NCI-H774 (cell line): ENCODE measurements at places on chromosomes 6 and 20.

GRCh38 chr6:33297406-33297955 lies 1.3 kb downstream of the RGL2 start:
- no peak for DNase-seq

DNA sequence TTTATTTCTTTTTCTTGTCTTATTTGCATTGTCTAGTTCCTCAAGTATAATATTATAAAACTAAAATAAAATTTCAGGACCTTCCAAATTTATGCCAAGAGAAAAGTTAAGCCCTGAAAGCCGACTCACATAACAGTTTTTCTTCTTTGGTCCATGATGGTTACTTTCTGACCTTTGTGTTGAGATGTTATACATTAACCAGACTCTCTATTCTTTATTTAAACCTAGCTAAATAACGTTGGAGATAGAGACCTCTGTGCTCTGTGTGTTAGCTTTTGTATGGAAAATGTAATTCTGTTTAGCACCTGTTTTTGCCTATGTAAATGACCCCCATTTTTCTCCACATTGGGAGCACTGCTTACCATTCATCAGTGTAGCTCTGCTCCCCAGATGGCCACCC lies 352.4 kb downstream of the CD109 start:
- no peak for DNase-seq

- DNase-seq: no peak
These were observed 99.7 kb downstream of the EYA2 start for GRCh38 chr20:46994341-46994740.

- DNase-seq: no peak
These were observed 61.1 kb downstream of the TBC1D7 start for GRCh38 chr6:13267142-13267651.

DNA sequence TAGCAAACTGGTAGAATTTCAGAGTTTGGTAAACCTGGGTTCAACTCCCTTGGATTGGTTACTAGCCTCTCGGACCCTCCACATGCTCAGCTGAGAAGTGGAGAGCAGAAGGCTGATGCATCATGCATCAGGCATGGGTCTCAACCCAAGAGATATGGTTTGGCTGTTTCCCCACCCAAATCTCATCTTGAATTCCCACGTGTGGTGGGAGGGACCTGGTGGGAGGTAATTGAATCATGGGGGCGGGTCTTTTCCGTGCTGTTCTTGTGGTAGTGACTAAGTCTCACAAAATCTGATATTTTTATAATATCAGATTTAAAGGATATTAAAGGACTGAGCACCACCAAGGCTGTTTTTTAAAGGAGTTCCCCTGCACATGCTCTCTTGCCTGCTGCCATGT lies 75.1 kb downstream of the PPP1R3G start:
- no peak for DNase-seq

- DNase-seq: no peak
These were observed 7.0 kb upstream of the PRSS35 start for GRCh38 chr6:83505356-83505755.

DNA sequence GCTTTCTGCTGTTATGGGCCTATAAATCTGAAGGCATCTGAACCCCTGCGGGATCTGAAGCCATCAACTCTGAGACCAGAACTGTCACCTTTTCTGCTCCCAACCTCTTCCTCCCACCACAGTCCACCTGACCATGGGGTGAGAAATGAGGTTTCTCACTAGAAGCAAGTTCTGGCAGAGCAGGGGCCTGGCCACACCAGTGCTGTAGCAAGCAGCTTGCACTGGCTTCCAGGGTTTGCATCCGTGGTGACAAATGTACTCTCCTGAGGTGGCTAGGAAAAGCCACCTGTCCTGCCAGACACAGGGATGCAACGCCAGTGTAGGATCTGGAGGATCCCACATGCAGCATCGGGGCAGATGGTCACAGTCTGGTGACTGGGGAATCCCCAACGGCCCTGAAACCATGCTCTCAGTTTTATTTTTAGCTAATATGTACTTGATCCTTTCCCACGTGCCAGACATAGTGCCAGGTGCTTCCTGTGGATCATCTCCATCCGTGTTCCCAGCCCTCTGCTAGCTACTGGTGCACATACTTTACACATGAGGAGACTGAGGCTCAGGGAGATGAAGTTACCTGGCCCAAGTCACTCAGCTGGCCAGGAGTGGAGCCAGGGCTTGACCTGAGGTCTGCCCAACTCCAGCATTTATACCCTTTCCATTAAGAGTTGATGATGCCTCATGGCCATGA lies 122.1 kb upstream of the SPACA1 start:
- DNase-seq: no peak

GRCh38 chr6:33633462-33634158 lies 12.5 kb downstream of the ITPR3 start:
- DNase-seq: peak; percentile 8

GRCh38 chr6:143159001-143159400 lies 98.3 kb downstream of the AIG1 start:
- no peak for DNase-seq

GRCh38 chr20:34213213-34213612 lies 28.0 kb upstream of the ASIP start:
- DNase-seq: no peak

DNA sequence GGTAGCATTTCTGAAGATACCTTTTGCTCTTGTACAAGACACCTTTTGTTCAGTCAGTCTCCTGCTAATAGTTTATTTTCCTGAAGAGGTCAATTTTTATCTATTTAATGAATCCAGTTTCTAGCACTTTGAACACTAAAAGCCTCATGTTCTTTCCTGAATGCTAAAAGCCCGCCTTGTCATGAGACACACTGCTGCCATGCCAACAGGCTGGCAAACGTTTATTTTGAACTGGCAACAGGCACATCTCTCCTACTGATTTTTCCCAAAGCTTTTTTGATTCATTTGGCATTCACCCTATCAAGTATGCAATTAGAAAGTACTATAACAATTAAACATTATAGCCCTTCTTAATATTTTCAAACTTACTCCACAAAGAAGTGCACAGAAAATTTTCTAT lies 421.2 kb upstream of the EYS start:
- DNase-seq: no peak

DNA sequence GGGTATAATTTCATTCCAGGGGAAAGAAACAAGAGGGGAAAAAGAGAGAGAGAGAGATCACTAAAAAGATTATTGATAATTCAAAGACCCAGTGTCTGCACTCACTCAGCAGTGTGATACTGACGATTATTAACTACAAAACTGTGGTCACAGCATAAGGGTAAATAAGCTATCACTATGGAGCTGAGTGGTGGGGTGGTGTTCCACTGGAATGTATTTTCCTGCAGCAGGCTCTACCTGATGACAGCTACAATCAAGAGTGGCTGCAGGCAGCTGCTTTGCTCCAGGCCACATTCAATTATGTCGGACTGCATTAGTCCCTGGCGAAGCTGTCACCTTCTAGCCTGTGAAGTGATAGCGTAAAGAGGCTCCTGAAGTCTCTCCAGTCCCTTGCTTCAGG lies 122.2 kb upstream of the TFAP2D start:
- DNase-seq: no peak

DNA sequence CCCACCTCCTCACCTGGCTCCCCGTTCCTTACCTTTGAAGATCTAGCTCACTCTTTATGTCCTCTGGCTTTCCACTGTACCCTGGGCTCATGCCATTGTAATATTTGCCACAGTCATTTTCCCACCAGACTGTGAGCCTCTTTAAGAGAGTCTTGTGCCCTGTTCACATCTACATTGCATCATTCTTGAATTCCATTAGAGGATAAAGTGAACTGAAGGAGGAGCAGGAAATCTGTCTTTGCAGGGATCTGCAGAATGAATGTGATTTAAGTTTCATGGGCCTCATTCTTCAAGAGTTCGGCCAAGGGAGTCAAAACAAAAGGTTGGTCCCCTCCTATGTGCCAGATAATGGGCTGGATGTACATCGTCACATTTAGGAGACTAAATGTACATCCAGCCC lies 272.6 kb upstream of the CITED2 start:
- DNase-seq: no peak

DNA sequence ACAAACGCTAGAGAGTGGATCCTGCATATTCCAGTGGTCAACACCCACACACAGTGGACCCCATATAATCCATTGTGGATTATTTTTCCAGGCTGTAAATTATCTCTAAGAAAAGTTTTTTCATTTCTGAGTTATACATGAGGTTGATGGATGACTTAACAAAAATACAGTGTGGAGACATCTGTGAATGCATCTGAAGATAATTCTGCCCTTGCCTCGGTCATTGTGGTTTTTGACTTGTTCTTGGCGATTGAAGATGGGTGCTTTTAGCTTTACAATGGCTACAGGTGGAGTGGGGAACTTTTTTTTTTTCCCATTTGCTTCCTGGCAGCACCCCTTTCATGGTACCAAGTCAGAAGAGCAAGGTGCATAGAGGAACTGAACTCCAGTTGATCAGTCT lies 242.7 kb downstream of the MYLK4 start:
- DNase-seq: no peak

GRCh38 chr6:170004585-170005210 lies 253.3 kb downstream of the ERMARD start:
- DNase-seq: no peak

DNA sequence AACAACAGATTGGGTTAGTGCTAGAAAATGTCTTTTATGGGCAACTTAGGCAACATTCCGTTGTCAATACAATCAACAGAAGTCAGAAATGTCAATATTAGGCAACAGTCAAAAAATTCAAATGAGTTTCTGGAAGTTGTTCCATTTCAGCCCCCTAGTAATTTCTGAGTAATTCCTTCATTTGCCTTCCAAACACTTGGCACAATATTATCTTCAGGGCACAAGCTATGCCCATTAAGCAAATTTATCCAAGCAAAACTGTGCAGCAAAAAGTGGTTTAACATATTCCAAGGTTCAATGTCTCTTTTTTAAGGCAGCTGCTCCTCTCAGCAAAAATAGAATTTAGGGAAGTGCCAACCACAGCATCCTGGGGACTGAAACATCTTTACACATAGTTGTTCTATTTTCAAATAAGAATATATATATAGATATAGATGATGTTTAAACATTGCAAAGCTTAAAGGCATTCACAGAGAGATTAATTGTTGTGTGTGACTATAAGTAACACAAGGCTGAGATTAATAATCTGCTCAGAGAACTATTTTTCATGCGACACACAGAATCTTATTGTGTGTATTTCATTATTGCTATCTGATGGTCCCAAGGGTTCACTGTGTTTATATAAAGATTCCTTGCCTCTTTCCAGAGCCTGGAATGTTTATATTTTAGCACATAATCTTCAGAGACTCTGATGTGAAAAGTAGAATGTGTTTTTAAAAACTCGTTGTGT lies 75.2 kb upstream of the ADTRP start:
- no peak for DNase-seq

- DNase-seq: no peak
These were observed 1.8 kb downstream of the RNF144B start for GRCh38 chr6:18388942-18389341.

DNA sequence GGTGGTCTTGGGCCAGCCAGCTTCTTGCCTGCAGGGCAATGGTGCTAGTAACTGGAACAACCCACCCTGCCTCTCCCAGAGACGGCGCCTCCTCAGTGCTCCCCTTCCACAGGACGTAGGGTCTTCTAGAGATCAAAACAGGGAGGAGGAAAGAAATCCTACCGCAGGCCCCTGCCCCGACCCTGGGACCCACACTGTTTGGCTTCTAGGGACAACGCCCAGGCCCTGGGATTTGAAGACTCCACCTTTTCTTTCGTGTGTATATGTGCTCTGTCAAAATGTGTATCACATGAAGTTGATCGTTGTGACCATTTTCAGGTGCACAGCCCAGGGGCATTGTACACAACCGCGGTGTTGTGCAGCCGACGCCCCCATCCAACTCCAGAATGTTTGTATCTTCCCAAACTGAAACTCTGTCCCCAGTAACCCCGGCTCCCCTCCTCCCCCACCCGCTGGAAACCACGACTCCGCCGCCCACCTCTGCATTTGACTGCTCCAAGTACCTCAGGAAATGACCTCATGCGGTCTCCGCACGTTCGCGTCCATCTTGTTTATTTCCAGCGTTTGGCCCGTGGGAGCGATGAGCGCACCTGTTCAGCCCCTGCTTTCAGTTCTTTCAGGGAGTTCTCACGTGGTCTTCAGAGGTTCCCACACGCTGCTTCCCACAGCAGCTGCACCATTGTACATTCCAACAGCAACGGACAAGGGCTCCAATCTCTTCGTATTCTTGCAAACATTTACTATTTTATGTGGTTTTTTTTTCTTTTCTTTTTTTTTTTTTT lies 3.4 kb upstream of the BHLHE23 start:
- DNase-seq: peak; percentile 69

GRCh38 chr6:24798740-24799540 lies at the start of gene ARMH2:
Gene ARMH2 (minus strand): TSS chr6:24798917. CDS start chr6:24798857, 60 bp downstream.
- no peak for DNase-seq

DNA sequence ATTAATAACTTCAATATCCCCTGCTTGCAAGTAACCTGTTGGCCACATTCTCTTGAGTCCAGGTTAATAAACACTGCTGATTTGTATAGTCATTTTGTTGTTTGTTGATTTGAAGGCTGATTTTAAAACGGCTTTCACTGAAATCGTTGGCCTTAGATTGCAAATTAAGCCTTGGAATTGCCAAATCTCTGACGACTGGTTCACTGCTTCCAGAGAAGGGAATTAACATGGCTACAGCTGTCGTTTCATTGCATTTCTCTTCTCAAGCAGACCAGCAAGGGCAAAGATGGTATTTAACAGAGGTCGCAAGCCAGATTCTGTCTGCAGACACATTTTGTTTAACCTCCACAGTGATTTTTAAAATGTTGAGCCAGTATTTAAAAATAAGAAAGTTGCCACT lies 470.9 kb downstream of the TFAP2A start:
- no peak for DNase-seq

DNA sequence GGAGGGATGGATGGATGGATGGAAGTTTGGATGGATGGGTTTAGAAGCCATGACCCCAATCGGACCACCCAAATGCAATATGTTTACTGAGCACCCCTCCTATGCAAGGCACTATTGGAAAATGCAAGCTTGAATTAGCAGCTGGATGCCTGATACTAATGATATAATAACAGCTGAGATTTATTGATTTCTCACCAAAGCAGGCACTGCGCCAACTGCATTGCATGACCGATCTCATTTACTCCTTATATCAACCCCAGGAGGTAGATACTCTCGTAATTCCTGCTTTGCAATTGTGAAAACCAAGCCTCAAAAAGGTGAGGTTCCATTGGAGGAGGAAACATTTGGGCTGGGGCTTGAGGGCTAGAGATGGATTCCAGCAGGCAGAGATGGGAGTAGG lies 89.7 kb downstream of the KCNB1 start:
- DNase-seq: no peak

GRCh38 chr6:111469543-111469942 lies 13.5 kb downstream of the REV3L start:
- no peak for DNase-seq

- no peak for DNase-seq
These were observed 20.3 kb upstream of the KCNK16 start for GRCh38 chr6:39342692-39343395.

- DNase-seq: no peak
These were observed 26.1 kb downstream of the SCP2D1 start for GRCh38 chr20:18839507-18840247.

GRCh38 chr20:50563133-50563944 lies 53.2 kb downstream of the PTPN1 start:
- peak; percentile 50 for DNase-seq

GRCh38 chr6:137980777-137981176 lies 113.7 kb downstream of the TNFAIP3 start:
- no peak for DNase-seq
